CD8-positive, alpha-beta T cell (primary cell): ENCODE measurements at places on chromosomes 5 and 9. TPM values are rescaled to one million over a fixed set of nuclear protein-coding genes. Genes with fewer than 3 reads are reported as not detected.
A peak's percentile ranks its signal among the peaks of the same experiment; 100 is the strongest.

- DNase-seq, result no peak
Measured at GRCh38 chr5:150284311-150284710, 5.3 kb downstream of the CAMK2A start.

SPACA9 gene
- total RNA-seq, result 0.64 TPM

ARRDC3 gene
- total RNA-seq, result 131 TPM

DNA sequence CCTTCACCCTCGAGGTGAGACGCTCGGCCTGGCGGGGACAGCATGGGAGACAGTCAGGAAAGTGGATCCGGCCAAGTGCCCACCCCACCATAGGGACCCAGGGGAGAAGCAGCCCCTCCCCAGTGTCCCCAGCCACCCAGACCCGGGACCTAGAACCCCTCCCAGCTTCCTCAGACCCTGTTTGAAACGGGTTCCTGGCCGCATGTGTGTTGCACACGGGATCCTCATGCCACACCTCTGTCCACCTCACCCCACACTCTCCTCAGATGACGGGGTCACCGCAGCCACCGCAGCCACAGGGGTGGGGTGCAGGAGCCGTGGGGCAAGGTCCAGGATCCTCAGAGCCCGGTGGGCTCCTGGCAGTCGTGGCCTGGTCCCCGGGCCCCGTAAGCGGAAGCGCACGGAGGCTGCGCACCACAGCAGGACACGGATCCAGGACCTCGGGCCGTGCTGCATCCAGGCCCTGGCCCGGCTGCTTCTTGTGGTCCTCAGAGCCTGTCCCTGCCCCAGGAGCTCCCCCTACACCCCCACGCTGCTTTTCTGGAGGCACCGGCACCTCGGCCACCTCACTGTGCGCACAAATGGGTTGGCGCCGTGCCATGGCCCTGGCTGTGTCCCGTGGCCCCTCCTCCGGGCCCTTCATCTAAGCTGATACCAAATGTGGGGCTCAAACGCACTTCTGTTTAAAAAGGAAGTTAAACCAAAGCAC, 15.3 kb downstream of the TERT start:
- DNase-seq, result no peak

SOHLH1 gene
- not detected for total RNA-seq

DNA sequence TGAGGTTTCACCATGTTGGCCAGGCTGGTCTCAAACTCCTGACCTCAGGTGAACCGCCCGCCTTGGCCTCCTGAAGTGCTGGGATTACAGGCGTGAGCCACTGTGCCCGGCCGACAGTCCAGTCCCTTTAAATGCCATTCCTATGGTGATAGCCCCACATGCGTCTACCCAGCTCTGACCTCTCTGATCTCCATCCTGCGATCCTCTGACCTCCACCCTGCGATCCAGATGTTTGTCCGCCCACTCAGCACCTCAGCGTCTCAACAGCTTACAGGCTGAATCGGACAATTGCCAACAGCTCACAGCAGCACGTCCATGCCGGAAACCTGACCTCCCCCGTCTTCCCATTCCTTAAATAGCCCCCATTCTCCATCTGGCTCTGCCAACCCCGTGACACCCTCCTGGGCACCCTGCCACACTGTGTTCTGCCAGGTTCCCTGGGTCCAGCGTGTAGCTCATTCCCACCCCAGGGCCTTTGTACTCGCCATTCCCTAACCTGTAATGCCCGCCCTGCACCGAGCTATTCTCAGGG, 44.0 kb upstream of the RNU6ATAC start:
- no peak for DNase-seq

GRCh38 chr5:175243441-175243840, 200.5 kb downstream of the DRD1 start:
- DNase-seq, result no peak

- no peak for DNase-seq
Measured at GRCh38 chr5:122078116-122079110, at the start of gene LOX. LOX (minus strand) TSS chr5:122078259; CDS start chr5:122077985, 274 bp downstream.

ECM2 gene
- total RNA-seq, result not detected

IL5 gene
- total RNA-seq, result not detected

DNA sequence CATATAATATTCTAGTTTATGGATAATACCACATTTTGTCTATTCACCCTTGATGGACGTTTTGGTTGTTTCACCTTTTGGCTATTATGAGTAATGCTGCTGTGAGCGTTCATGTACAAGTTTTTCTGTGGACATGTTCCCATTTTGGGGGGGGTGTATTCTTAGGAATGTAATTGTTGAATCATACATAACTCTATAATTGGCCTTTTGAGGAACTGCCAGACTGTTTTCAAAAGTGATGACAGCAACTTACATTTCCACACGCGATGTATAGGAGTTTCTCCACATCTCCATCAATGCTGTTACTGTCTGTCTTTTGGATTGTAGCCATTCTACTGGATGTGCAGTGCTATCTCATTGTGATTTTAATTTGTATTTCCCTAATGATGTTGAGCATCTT, 69.8 kb downstream of the SLC46A2 start:
- DNase-seq, result no peak

- DNase-seq, result no peak
Measured at GRCh38 chr5:109705596-109705995, 15.9 kb downstream of the MAN2A1 start.

DNA sequence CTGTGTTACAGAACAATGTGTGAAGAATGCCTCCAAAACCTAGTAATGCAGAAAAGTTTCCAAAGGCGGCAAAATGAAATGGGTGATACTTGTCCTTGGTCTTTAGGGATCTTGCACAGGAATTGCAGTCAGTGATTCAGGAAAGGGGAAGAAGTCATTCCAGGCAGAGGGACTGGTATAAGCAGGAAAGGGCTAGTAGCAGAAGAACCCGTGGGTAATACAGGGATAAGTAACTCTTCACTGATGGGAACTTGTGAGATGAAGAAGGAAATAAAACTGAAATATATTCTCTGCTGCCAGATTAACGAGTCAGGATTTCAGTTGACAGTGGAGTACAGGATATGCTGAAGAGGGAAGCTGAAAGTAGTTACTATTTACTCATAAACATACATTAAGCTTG, 1.2 kb downstream of the SRFBP1 start:
- no peak for DNase-seq

DNA sequence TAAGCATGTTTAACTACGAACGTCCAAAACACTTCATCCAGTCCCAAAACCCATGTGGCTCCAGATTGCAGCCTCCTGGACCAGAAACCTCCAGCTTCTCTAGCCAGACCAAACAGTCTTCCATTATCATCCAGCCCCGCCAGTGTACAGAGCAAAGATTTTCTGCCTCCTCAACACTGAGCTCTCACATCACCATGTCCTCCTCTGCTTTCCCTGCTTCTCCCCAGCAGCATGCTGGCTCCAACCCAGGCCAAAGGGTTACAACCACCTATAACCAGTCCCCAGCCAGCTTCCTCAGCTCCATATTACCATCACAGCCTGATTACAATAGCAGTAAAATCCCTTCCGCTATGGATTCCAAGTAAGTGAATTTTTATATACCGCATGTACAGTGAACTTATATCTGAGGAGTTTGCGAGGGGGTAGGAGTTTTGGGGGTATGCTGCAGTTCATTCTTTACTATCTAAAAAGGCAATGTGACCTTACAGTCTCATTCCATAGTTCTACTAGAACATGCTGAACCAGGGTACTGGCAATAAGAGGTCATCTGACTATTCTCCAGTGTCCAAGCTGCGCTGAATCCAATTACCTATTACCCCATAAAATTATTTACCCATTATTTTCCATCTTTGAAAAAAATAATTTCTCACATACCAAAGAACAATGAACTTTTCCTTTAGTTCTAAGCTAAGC, 3.1 kb downstream of the MYOT start:
- DNase-seq, result no peak

CFAP77 gene
- total RNA-seq, result not detected

DNA sequence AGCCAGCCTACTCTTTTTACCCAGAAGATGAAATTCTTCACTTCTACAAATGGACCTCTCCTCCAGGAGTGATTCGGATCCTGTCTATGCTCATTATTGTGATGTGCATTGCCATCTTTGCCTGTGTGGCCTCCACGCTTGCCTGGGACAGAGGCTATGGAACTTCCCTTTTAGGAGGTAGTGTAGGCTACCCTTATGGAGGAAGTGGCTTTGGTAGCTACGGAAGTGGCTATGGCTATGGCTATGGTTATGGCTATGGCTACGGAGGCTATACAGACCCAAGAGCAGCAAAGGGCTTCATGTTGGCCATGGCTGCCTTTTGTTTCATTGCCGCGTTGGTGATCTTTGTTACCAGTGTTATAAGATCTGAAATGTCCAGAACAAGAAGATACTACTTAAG, 16.6 kb downstream of the OCLN start:
- no peak for DNase-seq

DNA sequence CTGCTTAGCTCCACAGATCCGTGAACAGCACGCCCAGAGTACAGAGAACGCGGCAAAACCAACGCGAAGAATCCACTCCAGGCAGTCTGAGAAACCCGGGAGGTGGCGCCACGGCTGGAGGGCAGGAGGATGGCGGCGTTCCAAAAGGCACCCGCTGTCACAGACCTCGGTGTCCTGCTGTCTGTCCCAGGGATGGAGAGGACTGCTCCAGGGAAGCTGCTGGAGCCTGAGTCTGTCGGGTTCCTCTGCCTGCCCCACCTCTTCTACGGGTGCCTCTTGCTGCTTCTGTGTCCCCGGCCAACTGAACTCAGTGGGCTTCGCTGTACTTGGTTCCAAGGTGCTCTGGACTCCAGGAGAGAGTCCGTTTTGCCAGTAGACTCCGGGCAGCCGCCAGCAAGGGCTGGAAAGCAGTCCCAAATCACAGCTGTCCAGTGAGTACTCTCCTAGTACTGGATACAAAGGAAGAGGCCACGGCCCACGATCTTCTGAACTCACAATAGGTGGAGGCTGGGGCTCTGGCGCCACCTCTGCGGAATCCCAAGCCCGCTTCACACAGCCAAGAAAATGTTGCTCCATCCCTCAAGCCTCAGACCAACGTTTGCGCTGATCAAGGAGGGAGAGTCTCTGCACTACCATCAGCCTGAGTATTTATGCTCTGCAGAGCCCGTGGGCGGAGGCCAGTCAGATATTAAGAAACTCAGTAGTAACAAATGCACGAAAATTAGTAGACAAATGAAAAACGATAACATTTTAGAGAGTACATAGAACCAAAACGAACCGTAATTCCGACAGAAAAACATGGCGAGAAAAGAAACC, 440 bp downstream of the ANXA2R start:
- DNase-seq, result peak; percentile 74

PITX1 gene
- not detected for total RNA-seq

FOXI1 gene
- not detected for total RNA-seq

PLAA gene
- 38.5 TPM for total RNA-seq

DNA sequence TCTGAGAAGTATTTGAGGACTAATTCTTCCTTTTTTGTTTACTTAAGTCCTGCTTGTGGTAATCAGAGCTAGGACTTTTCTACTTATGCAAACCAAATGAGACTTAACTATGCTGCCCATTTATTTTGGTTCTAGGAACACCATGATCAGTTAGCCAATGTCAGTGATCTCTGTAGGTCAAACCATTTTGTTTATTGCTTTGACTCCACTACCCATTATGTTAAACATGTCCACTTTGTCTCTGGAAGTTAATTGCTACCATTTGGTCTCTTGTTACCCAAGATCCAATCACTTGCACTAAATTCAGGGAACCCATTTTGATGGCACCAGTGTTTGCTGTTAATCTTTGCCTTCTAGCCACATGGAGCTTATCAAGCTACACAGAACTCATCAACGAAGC, 161.9 kb downstream of the CCDC171 start:
- DNase-seq, result no peak

GRCh38 chr9:7570107-7570720, 229.4 kb downstream of the DMAC1 start:
- DNase-seq, result peak; percentile 76

NMUR2 gene
- not detected for total RNA-seq

DNA sequence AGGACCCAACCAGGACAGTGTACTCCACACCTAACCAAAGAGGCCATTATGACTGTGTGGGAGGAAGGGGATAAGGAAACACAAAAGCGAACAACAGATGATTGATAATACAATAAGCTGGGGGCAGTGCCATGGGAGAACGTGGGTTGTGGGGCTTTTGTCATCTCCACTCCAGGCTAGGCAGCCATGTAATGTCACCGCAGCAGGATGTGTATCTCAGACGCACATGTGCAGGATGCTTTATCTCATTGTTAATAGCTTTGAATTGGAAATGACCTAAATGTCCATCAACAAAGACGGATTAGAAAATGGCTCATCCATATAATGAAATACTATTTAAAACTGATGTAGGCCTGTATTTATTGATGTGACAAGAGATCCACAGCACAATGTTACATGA, 51.0 kb downstream of the EPB41L4B start:
- no peak for DNase-seq

DNA sequence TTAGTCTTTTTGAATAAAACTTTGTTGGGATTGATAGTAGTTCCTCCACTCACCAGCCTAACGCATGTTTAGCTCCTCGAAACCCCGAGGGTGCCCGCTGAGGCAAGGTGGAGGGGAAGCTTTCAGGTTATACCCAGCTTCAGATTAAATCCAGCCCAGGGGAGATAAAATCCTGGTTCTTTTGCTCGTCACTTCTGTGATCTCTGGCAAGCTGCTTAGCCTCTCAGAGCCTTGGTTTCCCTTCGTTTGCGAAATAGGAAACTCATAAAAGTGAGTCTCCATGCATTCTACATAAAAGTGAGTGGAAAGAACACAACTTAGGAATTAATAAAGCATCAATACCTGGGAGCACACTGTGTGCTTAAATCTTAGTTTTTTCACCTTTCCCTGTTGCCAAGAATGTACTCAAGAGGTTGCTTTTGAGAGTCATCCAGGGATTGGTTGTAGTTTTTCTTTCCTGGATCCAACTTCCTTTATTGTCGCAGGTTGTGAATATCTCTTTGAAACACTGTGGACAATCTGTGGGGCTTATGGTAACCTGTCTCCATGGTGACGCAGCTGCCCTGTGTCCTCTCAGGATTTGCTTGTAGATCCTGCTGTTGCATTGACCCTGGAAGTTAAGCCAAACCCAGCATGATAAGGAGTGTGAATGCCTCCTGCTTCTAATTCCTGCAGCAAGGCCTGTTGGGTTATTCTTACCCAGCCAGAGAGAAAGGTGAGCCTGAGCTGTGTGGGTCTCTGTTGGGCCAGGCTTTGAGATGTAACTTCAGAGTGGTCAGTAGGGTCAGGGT, 2.0 kb downstream of the GALNT12 start:
- DNase-seq, result no peak

DBH gene
- total RNA-seq, result 0.39 TPM

DNA sequence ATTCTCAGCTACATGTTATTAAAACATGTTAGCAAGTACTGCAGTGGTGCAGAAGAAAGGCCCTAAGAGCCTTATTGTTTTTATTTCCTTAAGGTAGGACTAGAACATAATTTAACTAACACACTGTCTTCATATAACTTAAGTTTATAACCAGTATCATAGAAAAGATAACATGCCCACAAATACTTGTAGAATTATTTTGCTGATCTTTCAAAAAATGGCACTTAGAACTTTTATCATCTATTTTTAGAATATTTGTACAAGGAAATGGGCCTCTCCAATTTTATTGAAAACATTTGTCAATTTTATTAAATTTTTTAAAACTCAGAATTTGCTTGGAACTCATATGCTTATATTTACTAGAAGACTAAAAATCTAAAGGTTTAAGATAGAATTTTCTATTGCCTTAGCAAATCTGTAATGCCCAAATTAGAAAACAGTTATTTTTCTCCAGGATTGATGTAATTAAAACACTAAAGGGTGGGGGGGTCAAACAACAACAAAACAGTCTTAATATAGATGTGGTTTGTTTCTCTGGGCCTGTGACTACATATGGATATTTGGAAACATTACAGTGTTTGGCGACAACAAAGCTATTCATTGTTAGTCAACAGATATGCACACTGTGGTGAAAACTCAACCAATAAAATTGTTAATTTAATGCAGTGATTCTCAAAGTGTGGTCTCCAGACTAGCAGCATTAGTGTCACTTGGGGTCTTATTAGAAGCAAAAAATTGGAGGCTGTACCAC, 360.4 kb downstream of the PDE4D start:
- no peak for DNase-seq

- DNase-seq, result no peak
Measured at GRCh38 chr5:74534397-74535129, 106.0 kb downstream of the ENC1 start.
